ENCODE measurements at places on chromosomes 4 and X.

GRCh38 chr4:144754562-144755410 lies 108.8 kb downstream of the HHIP start:
- no peak for DNase-seq

DNA sequence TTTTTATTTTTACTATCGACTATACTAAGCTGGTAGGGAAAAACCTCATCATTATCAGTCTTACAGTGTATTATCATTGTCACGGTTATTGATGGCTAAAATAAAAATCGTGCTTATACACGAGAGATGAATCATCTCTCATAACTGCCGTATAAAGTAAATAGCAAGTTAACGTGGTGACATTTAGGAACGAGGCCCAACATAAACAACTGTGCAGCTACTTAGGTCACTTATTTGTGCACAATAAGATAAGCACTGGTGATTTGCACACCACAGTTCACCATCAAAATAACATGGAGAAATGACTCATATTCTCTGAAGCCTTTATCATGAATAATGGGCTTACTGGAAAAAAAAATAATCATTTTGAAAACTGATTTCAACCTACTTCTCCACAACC lies 482.0 kb upstream of the TENM3 start:
- no peak for DNase-seq

DNA sequence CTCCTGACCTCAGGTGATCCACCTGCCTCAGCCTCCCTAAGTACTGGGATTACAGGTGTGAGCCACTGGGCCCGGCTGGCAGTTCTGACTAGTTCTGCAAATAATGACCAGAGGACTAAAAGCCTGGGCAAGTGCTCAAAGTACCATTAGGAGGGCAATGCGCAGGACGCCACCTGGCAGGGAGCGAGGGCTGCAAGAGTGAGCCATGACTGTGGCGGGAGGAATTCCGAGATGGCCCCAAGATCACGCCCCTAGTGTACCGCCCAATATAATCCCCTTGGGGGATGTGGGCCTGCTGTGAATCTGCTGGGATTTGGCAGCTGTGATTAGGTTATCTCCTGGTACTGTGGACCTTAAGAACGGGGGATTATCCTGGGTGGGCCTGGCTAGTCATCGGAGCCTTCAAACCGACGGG lies 26.2 kb upstream of the GPR78 start:
- DNase-seq, result no peak

DNA sequence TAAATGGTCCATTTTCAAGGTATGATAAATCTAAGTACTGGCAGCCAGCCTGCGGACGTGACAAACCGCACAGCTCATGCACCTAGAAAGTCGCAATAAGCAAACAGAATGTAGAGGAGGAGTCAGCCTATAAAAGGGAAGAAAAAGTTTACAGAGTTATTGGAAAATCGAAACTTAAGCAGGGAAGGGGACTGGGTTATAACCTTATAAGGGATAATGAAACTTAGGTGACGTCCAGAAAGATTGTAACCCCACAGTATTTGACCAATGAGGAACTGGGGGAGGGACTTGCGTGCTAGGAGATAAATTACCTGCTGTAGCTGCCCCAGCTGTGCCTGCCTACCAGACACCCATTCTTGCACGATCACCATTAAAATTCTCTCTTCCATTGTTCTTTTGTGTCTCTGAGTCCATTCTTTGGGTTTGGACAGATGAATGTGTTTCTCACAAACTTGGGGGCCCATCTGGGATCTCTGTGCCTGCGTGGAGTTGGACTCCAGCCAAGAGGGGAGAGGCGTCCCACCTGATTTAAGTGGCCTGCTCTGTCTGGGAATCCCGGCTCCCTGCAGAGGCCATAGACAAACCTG lies 61.0 kb downstream of the ZCCHC12 start:
- DNase-seq, result no peak

DNA sequence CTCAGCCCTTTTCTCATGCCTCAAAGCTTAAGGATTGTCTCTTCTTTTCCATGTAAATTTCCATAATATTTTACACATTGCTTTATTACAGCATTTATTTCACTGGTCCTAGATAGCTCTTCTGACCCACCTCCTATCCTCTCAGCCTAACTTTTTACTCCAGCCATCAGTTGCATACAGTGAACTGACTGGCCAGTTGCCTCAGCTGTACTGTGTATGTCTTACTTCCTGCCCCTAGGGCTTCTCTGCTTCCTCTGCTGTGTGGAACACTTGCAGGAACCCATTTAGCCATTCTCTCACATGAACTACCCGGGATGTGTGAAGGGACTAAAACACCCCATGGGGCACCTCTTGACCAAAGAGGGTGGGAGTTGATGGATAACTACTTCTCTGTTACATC lies 18.0 kb downstream of the C4orf33 start:
- no peak for DNase-seq

- DNase-seq, result no peak
Measured at GRCh38 chr4:73735231-73735630, 5.1 kb upstream of the CXCL8 start.

DNA sequence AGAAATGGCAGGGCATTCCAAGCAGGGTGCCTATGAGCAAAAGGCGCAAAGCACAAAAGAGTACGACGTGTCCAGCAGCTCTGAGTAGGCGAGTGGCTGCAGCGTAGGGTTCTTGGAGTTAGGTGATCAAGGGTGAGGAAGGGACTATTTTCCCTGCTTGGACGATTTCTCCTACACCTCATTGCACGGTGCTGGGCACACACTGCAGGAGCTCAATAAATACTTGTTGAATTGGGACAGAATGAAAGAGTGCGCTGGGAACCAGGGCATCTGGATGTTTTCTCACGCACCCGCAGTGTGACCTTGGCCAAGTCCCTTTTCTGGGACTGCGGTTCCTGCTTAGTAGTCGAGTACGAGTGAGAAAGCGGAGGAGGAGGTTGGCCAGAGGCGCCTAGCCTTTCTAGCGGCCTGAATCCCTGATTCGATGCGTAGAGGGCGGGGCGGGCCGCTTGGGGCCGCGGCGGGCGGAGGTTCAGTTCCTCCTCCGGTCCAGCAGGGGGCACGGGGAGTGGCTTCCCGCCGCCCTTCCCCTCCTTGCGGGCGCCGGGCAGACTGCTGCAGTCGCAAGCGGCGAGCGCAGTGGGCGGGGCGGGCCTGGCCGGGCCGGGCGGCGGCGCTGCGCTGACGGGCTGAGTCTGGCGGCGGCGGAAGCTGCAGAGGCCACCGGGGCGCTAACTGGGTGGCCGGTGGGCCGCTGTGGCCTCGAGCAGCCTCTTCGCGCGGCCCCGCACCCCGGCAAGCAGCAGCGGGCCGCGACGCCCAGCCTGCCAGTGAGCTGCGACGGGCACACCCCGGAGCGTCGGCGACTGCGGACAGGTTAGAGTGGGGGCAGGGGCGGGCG lies at the start of gene FAM199X:
TSS of gene FAM199X (plus strand) at position 560 of the 841 bp plus-strand sequence. CDS start 333 bp downstream, outside the sequence.
- peak; percentile 71 for DNase-seq

GRCh38 chrX:12441381-12442128 lies 303.3 kb downstream of the FRMPD4 start:
- no peak for DNase-seq

DNA sequence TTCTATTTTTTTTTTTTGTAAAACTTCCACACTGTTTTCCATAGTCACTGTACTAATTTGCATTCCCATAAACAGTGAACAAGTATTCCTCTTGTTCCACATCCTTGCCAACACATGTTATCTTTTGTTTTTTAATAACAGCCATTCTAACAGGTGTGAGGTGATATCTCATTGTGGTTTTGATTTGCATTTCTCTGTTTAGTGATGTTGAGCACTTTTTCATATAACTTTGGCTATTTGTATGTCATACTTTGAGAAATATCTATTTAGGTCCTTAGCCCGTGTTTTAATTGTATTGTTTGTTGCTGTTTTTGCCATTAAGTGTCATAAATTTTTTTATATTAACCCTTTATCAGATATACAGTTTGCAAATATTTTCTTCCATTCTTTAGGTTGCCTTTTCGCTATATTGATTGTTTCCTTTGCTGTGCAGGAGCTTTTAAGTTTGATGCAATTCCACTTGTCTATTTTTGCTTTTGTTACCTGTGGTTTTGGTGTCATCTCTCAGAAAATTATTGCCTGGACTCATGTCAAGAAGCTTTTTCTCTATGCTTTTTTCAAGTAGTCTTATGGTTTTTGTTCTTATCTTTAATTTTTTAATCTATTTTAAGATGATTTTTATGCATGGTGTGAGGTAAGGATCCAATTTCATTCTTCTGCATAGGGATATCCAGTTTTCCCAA lies 27.9 kb upstream of the NDNF start:
- DNase-seq, result no peak

DNA sequence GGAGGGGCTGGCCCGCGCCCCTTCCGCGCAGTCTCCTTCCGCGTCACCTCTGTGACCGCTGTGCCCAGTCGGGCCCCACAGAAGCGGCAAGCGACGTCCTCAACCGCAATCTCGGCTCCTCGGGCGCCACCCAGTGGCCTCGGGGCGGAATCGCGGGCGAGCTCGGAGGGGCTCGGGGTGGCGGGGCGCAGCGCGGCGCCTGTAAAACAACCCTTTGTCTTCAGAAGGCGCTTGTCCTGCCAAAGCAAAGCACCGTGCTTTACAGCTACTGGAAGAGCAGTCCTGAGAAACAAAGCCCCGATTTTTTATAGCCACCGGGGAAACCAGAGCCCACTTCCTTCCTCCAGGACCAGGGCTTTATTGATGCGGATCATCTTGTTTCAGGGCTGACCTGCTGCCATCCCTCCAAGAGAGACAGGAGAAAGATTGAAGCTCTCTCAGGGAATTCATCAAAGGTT lies 37.3 kb upstream of the CDKN2AIP start:
- peak; percentile 89 for DNase-seq

- DNase-seq, result no peak
Measured at GRCh38 chr4:36269101-36269500, 12.3 kb upstream of the DTHD1 start.

DNA sequence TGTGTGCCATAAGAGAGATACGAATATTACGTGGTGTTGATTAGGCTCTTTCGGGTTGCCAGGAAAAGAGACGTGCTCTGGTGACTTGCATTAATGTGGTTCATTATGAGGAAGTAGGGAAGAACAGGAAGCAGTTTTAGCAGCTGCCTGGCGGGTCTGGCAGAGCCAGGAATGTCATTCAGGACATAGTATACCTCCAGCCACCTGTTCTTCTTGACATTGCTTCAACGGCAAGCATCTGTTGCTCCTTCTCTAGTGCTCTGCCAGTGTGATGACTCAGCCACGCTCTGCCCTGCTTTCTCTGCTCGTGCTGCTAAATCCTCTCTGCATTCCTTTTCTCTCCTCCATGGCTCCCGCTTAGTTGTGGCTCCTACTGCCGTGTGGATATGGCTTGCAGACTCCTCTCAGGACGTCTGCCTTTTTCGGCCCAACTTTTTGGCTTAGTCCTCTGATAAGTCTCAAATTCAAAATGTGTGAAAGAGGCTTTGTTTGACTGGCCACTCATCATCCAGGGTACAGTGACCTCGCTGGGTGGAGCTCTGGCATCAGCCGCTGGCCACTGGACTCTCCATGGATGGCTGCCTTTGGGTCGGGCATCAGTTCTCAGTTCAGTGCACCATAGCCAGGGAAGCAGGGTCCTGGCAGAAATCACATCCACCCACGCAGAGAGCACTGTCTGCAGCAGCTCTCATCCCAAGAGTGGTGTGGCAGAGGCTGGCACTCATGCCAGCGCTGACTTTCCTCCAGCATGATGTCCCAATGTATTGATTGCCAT lies 89.3 kb upstream of the KLF3 start:
- no peak for DNase-seq
